ENCODE measurements at places on chromosomes 1 and 21. TPM values are rescaled to one million over a fixed set of nuclear protein-coding genes. Genes with fewer than 3 reads are reported as not detected.

Gene TCHH
- total RNA-seq = 0.31 TPM

Gene SEC16B
- total RNA-seq = 1.3 TPM

Gene CELSR2
- 5.5 TPM for total RNA-seq

Gene CHI3L2
- total RNA-seq = 0.72 TPM

Gene CCNL2
- 63.9 TPM for total RNA-seq

Gene MATN1
- total RNA-seq = 0.11 TPM

Gene TAS1R1
- not detected for total RNA-seq

Gene SYTL1
- 0.39 TPM for total RNA-seq

Gene PTPRU
- total RNA-seq = 7.1 TPM

Gene SLC6A9
- total RNA-seq = 11.5 TPM

Gene GPR25
- total RNA-seq = not detected

Gene KCNJ15
- 0.55 TPM for total RNA-seq

Gene LEMD1
- not detected for total RNA-seq

Gene KRTAP10-8
- not detected for total RNA-seq

Gene CR2
- not detected for total RNA-seq

Gene PCSK9
- total RNA-seq = 3.0 TPM

Gene MAP1LC3C
- 0.27 TPM for total RNA-seq

Gene ACTL8
- total RNA-seq = 1.0 TPM

Gene AGO3
- 7.0 TPM for total RNA-seq

Gene PROK1
- total RNA-seq = not detected

Gene REG4
- total RNA-seq = not detected

Gene TFAP2E
- 0.31 TPM for total RNA-seq

Gene RSPO1
- 0.10 TPM for total RNA-seq

Gene CD244
- not detected for total RNA-seq

Gene ADIPOR1
- total RNA-seq = 58.7 TPM

Gene NHLH1
- 0.39 TPM for total RNA-seq

Gene FAAH
- total RNA-seq = 0.81 TPM

Gene AIRE
- total RNA-seq = not detected

Gene COX20
- total RNA-seq = 53.6 TPM

Gene PTGFRN
- total RNA-seq = 15.0 TPM

Gene PLEKHA6
- 23.4 TPM for total RNA-seq

Gene SPRR2B
- total RNA-seq = not detected

Gene LMX1A
- not detected for total RNA-seq

Gene RUNX3
- total RNA-seq = 5.7 TPM

Gene CD48
- not detected for total RNA-seq

Gene DHDDS
- total RNA-seq = 22.8 TPM

Gene CMPK1
- total RNA-seq = 61.5 TPM

Gene CA6
- not detected for total RNA-seq

Gene WLS
- 15.3 TPM for total RNA-seq

Gene CCDC185
- total RNA-seq = not detected

Gene PERM1
- 0.10 TPM for total RNA-seq

Gene AGTRAP
- 105 TPM for total RNA-seq

Gene DAB1
- total RNA-seq = not detected

Gene ANGPTL1
- not detected for total RNA-seq

Gene CRYAA
- total RNA-seq = not detected

Data from A549 treated with Mapracorat at 1 μM for 4 hours (cell line).